ENCODE measurements at places on chromosomes 7 and 10.

DNA sequence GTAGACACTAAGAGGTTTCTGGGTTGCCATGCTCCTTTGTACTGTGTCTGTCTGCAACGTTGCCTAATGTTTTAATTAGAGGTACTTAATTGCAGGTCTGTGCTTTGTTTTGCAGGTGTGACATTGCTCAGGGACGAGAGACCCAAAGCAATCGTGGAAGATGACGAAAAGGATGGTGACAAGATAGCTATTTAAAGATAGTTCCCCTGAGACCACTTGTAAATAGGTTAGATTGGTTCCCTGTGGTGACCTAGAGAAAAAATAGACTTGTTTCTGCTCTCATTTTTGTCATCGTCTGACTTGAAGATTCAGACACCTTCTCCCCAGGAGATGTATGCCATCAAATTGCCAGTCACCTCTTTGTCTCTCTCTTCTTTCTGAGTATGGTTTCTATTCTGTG lies 20.1 kb downstream of the PPP1R17 start:
- DNase-seq = no peak

DNA sequence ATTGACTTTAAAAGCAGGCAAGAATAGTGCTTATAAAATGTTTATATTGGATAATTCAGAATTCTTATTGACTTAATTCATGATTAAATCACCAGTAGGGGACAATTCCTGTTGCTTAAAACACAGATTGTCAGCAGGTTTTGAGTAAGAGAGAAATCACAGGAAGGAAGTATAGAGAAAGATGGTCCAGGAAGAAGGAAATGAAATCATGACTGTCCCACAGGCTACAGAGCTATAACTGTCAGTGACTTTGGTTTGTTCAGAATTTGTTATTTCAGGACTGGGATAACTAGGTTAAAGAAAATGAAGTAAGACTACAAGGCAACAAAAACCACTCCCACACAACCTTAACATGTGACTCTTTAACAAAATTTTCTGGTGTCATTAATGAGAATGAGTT lies 6.8 kb downstream of the GNGT1 start:
- DNase-seq = no peak

GRCh38 chr10:62307635-62308034 lies 39.0 kb upstream of the RTKN2 start:
- DNase-seq = no peak

DNA sequence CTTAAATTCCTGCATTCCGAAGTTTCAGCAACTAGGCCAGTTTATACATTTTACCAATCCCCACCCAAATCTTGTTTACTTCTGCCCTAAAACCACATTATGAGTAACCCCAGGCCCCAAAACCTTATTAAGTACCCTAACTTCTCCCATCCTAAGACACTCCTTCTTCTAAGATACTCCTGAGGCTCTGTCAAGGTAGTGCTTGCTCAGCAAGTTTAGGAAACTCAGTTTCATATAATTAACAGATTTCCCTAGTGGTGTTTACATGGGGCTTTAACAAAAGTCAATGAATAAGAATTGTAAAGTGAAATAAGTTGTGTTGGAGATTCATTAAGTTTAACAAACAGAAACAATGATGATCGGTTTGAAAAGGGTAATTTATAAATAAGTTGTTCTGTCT lies 77.8 kb downstream of the CPEB3 start:
- no peak for DNase-seq

- no peak for DNase-seq
Observed at GRCh38 chr7:108613147-108613948, 43.7 kb downstream of the DNAJB9 start.

- DNase-seq = peak; percentile 85
Observed at GRCh38 chr7:2864999-2865670, 21.0 kb upstream of the GNA12 start.

- no peak for DNase-seq
Observed at GRCh38 chr7:131145026-131145425, 182.7 kb upstream of the MKLN1 start.

DNA sequence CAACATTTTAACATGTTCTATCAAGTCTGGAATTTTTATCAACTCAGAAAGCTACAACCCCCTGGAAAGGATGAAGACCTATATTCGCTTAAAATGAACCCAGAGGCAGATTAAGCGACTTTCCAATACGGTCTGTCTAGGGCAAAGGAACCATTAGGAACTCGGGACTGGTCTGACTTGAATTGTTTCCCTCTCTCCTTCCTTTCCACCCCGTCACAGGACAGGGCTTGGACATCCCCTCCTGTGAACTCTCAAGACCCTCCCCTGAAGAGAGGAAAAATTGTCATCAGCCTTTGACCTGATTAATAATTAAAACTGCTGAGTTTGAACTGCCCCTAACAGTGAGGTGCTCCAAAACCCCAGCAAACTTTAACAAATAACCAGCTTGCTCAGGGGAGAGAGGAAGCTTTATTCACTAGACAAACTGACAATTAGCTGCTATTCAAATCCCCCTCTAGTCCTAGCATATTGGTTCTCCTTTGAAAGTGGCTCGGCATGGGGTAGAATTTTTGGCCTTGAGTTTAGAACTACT lies 22.6 kb upstream of the SLF2 start:
- DNase-seq = no peak

All from activated CD4-positive, alpha-beta T cell treated with anti-CD3 and anti-CD28 coated beads, Interleukin-2, amount 50 U/mL, for 48 hours (primary cell).